Caudate nucleus (tissue), 63 donors: ENCODE measurements at places on chromosomes 5 and 9.

GRCh38 chr5:32123889-32124676 lies 50.0 kb downstream of the GOLPH3 start:
- DNase-seq: no peak

GRCh38 chr9:14197325-14197858 lies 116.5 kb downstream of the NFIB start:
- no peak for DNase-seq

GRCh38 chr9:93261735-93262523 lies 78.0 kb downstream of the WNK2 start:
- DNase-seq: no peak

- no peak for DNase-seq
Observed at GRCh38 chr9:1267141-1267570, 217.0 kb downstream of the DMRT2 start.

DNA sequence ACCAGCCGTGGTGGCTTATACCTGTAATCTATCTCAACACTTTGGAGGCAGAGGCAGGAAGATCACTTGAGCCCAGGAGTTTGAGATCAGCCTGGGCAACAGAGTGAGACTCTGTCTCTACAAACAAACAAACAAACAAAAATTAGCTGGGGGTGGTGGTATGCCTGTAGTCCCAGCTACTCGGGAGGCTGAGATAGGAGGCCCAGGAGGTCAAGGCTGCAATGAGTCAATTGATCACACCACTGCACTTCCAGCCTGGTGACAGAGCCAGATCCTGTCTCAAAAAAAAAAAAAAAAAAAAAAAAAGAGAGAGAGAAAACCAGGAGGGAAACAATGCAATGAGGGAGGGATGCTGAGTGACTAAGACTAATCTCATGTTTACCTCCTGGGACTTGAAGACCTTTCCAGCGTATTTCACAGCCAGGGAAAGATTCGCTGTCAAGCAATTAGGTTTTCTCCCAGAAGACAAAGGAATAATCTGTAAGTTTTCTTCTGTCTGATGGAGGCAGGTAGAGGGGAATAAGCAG lies 51.1 kb upstream of the MIER3 start:
- DNase-seq: no peak

DNA sequence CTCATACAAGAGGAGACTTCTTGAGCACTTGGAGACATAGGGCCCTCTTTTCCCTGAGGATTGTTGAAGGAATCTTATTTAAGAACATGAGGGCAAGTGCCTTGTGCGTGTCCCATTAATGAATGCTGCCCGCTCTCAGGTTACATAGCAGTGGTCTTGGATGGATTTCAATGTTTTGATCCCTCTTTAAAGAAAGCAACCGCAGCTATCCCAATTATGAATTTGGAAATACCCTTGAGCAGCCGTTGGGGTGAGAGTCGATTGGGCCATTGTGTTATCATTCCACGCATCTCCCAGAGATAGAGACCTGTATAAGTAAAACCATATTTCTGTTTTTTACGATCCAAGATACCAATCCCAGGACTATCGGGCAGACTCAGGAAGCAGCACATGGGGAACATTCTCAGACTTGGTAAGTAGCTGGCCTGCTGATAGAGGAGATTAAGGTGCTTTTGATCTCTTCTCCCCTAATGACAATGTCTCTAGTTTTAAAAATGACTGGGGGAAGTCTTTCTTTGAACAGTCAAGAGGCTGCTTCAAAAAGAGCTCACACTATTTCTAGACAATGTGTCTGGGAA lies 145.3 kb downstream of the MACROH2A1 start:
- DNase-seq: no peak
